Activated CD4-positive, alpha-beta T cell treated with anti-CD3 and anti-CD28 coated beads, Interleukin-2, amount 50 U/mL, for 48 hours (primary cell): ENCODE measurements at places on chromosomes 16 and 17.

- no peak for DNase-seq
These were observed 12.3 kb upstream of the SPN start for GRCh38 chr16:29650771-29651170.

DNA sequence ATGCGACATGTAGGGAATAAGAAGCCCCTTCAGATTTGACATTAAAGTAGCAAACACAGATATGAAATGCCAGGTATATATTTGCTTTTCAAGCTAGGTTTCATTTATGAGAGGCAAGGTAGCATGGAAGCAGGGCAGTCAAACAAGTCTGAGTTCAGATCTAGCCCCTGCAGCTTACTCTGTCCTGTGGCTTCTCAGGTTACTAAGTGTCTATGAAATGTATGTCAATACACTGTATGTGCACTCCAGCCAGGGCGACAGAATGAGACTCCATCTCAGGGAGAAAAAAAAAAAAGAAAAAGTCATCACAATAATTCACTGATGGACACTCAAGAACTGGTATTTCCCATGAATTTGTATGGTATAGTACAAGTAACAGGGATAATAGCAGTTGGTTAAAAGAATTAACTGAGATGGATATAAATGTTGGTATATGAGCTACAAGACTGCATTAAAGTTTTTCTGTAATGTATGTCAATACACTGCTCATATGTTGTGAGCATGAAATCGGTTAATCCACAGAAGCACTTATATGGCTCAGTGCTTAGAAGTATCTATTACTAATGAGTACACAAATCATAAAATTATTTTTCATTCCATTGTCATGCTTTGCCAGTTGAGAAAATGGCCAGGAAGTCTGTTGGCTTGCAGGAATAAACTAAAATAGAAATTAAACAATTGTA lies 2.9 kb upstream of the WSB1 start:
- DNase-seq, result no peak

DNA sequence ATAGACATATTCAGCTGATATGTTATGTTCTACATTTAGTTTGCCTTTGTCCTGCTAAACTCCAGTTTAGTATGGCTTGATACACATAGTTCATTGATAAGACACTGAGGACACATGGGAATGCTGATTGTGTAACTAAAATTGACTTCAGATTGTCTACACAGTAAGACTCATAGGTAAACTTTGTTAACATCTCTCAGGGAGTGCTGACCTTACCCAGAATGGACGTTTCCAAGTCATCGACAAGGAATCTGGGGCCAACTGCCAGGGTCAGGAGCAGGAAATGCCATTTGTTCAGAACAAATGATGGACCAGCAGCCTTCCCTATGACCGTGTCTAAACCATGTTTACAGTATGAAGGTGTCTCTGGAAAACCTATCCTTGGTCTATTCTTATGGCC lies 58.7 kb downstream of the DYNLRB2 start:
- no peak for DNase-seq

GRCh38 chr16:64346080-64346479 lies 775.8 kb downstream of the CDH11 start:
- DNase-seq, result no peak

GRCh38 chr17:3558603-3559269 lies 1.1 kb upstream of the TRPV3 start:
- peak; percentile 70 for DNase-seq

- DNase-seq, result no peak
These were observed 58.5 kb downstream of the BANP start for GRCh38 chr16:88009563-88010342.

GRCh38 chr17:28120766-28121165 lies 78.3 kb downstream of the NLK start:
- no peak for DNase-seq

DNA sequence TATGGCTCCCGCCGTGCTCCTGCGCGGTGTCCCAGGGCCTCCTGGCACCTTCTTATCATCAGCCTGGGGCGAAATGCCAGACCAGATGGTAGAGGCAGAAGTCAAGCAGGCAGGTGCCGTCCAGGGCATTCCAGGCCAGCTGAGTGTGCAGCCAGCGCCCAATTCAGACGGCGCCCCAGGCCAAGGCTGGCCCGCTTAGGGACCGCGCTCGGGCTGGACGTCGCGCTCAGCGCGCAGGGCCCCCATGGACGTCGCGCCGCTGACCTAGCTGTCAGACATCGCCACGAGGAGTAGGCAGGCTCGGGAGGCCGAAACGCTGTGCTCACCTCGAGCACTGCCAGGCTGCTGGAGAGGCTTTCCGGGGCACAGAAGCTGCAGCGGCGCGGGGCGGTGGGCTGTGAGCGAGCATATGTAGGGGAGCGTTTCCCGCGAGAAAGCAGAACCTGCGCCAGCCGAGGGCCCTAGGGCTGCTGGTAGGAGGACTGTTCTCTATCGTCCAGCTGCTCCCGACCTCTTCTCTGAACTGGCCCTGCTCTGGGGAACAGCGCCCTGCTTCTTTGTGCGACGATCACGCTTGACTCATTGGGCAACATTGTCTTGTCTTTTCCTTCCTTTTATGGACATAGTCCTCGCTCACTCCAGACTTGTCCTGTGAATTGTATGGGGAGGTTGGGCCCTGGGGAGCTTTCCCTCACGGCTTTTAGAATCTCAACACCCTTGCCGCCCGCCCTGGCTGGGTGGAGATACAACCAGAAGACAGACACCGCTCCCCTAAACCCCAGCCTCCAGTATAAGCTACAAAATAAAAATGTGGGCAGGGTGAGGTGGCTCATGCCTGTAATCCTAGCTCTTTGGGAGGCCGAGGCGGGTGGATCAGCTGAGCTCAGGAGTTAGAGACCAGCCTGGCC lies 8.4 kb upstream of the CA4 start:
- no peak for DNase-seq

DNA sequence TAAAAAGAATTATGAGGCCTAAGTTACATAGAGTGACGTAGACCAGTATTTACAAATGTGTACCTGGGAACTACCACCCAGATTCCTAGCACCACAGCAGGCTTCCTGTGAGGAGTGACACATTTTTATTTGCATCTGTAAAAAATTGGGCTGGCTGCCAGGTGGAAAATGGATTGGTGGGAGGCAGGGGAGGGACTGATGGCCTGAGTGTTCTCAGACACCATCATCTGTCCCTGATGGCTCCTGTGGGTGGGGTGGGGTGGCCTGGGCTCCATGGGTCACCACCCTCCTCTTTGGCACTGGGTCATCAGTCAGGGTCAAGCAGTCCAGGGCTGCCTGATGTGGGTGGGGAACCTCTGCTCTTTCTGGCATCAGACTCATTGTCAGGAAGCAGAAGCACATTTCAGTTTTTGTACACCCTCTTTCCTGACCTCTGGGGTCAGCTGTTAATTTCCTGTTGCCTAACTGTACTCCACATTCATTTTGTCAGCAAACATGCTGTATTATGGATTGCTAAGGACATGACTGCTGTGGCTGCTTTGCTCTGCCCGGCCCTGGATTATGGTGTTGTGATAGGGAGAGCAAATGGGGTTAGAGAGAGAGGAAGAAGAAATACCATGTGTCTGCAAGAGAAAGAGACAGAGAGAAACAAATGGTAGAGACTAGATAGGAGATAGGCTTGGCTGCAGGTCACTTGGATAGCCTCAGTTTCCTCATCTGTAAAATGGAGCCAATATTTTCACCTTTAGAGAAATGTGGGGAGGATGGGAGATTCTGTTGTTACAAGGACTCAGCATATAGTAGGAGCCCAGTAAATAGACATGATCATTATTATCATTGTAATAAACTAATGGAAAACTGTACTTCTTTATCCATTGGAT lies 11.6 kb upstream of the MFAP4 start:
- DNase-seq, result no peak

GRCh38 chr17:64133546-64134215 lies 3.7 kb upstream of the ERN1 start:
- no peak for DNase-seq

GRCh38 chr16:15552507-15552906 lies 90.4 kb downstream of the MARF1 start:
- no peak for DNase-seq

DNA sequence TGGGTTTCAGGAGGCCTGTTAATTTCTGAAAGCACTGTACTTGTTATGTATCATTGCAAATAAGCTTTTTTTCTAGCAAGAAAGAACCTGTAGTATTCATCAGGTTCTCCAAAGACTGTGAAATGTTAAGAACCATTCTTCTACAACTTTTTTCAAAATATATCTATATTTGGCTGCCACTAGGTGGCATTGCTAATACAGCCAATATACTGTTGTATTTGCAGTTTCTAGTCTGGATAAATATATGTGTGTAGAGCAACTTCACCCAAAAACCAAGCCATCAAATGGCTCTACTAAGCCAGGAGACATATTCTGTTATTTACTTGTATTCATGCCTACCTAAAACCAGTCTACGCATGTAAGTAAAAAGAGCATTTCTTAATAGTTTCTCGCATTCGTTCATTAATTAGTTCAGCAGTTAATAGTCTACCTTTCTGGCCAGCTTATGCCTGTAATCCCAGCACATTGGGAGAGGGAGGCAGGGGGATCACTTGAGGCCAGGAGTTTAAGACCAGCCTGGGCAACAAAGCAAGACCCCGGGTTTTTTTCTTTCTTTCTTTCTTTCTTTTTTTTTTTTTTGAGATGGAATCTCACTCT lies 39.5 kb downstream of the VMP1 start:
- no peak for DNase-seq

DNA sequence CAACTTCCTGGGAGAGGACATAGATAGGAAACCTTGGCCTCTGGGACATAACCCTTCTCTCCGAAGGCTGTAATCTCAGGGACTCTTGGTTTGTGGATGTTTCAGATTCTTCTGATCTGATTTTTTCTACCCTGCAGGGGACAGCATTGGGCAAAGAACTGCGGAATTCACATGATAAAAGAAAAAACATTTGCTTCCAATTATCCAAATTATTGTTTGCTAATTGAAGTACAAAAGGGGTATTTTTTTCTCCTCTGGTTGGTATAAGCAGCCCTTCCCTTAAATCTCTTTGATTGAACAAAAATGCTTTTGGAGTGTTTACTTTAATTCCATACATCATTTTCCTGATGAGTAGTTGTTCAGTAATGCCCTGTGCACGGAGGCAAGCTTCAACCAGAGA lies 251.7 kb upstream of the IRX3 start:
- no peak for DNase-seq
